ENCODE measurements at places on chromosomes 4 and X.

- DNase-seq, result no peak
These were observed 129.3 kb downstream of the SLIT2 start for GRCh38 chr4:20381005-20381404.

- no peak for DNase-seq
These were observed 344.4 kb downstream of the RAPGEF2 start for GRCh38 chr4:159447296-159447695.

GRCh38 chr4:124202099-124202498, 510.4 kb downstream of the ANKRD50 start:
- DNase-seq, result no peak

GRCh38 chr4:185031611-185032010, 13.3 kb downstream of the HELT start:
- no peak for DNase-seq

Data from CD4-positive, alpha-beta T cell treated with Interleukin-10 for 1 hour (primary cell).